ENCODE measurements at places on chromosomes 2 and 18. TPM values are rescaled to one million over a fixed set of nuclear protein-coding genes. Genes with fewer than 3 reads are reported as not detected.
A peak's percentile ranks its signal among the peaks of the same experiment; 100 is the strongest.

SLC4A3 gene
- total RNA-seq, result 3.0 TPM

GRP gene
- total RNA-seq, result not detected

DNAJC5G gene
- not detected for total RNA-seq

FEV gene
- not detected for total RNA-seq

SLC9A4 gene
- 0.08 TPM for total RNA-seq

ONECUT2 gene
- total RNA-seq, result under 0.01 TPM

IL1B gene
- 4.1 TPM for total RNA-seq

GTF3C2 gene
- 50.8 TPM for total RNA-seq

DSC2 gene
- total RNA-seq, result 434 TPM

CELF4 gene
- total RNA-seq, result not detected

- no peak for ATAC-seq
Measured at GRCh38 chr2:241818229-241818942, 9.4 kb downstream of the NEU4 start.

GRCh38 chr2:148560496-148560895 is 84.1 kb upstream of the EPC2 start:
- ATAC-seq, result no peak

DNA sequence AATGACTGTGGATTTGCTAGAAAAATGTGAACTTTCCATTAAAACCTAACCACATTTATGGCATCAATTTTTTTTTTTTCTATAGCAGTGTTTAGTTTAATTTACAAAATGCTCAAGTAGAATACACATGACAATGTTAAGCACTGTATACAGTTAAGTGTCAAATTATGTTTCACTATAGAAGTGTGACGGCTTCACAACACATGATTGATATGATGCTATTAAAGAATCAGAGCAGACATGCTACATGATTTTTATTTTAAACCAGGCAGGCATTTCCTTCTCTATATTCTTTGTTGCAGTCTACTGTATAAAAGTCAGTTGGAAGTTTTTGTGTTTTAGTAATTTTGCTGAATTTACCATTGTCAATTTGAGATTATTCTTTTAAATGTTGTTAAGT is 43.6 kb downstream of the PROKR1 start:
- ATAC-seq, result no peak

GRCh38 chr2:240989451-240990265 is 8.8 kb upstream of the SNED1 start:
- ATAC-seq, result peak; percentile 35

- peak; percentile 68 for ATAC-seq
Measured at GRCh38 chr18:57833441-57834101, 30.5 kb upstream of the ATP8B1 start.

DNA sequence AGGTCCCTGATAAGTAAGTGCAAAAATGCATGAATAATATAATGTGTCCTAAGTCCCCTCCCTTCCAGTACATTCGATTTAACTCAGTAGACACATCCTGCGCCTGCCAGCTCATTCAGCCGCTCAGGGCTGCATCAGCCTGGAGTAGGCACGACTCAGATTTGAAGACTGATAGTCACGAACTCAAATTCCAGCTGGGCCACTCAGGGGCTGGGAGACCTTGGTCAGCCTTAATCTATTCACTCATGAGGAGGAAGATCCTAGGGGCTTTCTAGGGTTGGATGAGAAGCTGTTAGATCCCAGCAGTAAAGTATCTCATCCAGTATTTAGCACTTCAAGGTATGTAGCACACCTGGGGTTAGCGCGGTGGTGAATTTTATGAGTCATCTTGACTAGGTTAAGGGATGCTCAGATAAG is 98.9 kb upstream of the ODC1 start:
- ATAC-seq, result no peak

DNA sequence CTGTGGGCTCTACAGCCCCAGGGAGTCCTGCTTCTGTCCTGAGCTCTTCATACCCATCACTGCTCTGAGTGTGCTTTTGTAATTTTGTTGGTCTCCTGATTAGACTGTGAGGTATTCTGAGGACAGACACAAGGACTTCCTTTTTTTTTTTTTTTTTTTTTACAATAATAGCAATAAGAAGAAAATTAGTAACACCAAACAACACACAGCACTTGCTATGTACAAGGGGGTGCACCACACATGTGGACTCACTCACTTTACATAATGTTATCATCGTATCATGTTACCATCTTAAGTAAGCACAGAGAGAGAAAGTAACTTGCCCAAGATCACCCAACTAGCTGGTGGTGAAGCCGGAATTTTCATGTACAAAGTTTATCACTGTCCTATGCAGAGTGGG is 34.6 kb downstream of the MBP start:
- ATAC-seq, result no peak

DNA sequence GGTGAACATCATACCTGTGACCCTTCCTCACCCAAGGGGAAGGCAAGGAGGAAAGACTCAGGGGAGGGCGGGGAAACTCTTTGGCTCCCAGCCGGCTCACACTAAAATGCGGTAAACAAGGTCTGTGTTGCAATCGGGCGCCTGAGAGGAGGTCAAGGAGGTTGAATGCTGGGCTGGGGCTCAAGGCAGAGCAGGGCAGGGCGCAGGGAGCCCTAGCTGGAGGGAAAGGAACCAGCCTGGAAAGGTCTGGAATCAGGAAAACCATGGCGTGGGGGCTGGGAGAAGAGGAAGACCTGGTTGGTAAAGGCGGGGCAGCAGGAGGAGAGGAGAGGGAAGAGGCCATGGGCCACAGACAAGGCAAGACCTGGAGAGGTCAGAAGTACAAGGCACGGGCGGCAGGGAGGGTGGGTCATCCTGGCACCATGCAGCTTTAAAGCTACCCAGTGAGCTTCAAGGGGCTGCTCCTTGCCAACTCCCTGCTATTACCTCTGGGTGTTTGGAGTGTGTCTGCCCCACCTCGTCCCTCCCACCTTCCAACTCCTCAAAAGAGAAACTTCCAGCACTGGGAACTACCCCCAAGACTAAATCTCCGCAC is 4.8 kb upstream of the TMEM37 start:
- ATAC-seq, result peak; percentile 35

- no peak for ATAC-seq
Measured at GRCh38 chr2:20281876-20282275, 56.9 kb upstream of the SDC1 start.

- no peak for ATAC-seq
Measured at GRCh38 chr2:3784731-3785130, 81.4 kb downstream of the DCDC2C start.

DNA sequence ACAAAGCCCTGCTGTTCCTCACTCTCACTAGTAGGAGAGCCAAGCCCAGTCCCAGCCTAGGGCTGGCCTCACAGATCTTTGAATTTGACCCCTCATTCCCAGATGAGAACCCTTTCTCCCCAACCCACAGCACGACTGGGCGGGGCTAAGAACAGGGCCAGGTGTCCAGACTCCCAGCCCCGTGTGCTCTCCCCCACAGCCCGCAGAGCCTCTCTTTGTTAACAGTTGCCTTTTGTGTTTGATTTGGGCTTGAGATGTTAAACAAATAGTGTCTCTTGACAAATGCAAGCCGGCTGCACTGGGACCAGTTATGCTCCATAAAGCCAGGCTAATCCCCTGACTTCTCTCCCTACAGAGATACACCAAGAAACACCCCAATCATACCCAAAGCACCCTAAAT is 4.7 kb upstream of the KCNK3 start:
- no peak for ATAC-seq

GRCh38 chr2:60523963-60524362 is 29.5 kb downstream of the BCL11A start:
- ATAC-seq, result no peak

GRCh38 chr2:211434773-211435172 is 878.4 kb downstream of the CPS1 start:
- ATAC-seq, result no peak

DNA sequence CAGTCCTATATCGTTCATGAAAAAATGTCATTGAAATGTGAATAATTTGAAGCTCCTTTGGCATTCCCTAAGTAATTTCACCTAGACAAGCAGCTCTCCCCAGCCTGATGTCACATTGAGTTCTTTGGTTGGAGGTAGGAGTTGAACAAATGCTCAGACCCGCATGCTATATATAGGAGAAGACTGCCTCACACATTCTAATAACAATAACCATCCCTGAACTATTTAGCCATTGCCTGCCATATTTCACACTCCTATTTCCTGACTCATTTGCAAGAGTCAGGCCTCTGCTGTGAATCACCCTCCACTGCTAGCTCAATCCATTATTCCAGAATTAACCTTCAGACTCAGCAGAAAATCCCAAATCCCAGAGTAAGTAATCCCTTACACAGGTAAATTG is 256.6 kb upstream of the ACVR2A start:
- ATAC-seq, result peak; percentile 66

DNA sequence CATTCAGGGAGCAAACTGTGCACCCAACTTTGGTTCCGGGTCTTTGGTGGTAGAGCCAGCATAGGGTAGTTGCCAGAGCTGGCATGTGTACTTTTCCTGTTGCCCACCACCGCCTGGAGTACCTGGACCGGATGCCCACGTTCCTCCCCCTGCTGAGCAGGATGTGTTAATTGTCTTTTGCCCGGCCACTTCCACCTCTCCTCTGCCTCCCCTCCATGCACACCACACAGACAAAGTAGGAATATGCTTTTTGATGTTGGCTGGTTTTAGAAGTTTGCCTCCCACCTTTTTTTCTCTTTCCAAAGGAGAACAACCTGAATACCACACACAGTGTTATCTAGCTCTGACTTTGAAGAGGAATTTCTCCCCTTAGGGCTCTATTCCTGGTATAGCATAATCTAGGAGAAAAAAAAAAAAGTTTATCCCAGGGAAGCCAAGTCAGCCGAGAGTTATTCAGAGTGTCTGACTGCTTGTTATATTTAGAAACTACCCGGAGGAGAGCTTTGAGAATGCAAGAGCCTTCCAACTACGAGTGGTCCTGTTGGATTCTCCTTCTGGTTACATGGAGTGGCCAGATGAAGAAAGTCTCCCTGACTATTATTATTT is 111.9 kb downstream of the SETBP1 start:
- ATAC-seq, result no peak

DNA sequence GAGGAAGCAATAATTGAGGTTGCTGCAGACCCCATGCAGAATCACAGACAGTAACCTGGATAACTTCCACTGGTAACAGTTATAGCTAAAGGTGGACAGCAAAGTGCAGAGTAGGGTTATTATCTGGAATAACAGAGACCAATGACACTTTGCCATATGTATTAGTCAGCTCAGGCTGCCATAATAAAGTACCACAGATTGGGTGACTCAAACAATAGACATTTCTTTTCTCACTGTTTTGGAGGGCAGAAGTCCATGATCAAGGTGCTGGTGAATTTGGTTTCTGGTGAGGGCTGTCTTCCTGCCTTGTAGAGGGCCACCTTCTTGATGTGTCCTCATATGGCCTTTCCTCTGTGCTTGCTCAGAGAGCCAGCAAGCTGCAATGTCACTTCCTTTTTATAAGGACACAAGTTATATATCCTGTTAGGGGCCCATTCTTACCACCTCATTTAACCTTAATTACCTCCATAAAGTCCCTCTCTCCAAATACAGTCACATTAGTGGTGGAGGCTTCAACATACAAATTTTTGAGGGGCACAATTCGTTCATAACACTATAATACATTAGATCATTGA is 191.0 kb upstream of the LRP1B start:
- no peak for ATAC-seq

DNA sequence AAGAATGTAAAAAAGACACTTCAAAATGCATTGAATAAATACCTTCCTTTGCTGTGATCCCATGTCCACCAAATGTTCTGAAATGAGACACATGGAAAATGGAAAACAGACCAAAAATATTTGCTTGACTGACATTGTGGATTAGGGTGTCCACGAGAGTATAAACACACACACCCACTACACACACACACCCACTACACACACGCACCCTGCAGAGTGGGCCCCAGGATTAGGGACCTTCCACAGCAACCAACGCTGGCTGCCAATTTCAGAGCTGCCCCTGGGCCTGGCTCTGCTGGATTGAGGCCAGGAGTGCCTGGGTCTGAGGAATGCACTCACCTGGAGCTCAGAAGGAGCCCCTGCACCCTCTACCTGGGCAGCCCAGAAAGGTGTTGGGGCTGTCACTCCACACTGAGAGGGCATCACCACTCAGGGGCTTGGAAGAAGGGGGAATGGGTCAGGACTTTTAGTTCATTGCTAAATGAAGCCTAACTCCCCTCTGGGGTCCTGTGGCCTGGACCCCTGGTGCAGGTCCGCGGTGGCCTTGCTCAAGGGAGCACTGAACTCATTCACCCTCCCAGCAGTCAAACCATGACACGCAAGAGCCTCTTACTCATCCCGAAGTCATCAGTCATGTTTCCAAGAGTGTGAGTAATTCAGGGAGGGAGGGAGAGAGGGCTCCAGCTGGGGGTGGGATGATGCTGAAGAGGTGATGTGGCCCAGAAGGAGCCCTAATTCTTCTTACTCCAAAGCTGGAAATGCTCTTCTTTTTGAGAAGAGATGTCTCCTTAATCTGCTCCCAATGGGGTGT is 50.2 kb upstream of the PLB1 start:
- peak; percentile 88 for ATAC-seq

DNA sequence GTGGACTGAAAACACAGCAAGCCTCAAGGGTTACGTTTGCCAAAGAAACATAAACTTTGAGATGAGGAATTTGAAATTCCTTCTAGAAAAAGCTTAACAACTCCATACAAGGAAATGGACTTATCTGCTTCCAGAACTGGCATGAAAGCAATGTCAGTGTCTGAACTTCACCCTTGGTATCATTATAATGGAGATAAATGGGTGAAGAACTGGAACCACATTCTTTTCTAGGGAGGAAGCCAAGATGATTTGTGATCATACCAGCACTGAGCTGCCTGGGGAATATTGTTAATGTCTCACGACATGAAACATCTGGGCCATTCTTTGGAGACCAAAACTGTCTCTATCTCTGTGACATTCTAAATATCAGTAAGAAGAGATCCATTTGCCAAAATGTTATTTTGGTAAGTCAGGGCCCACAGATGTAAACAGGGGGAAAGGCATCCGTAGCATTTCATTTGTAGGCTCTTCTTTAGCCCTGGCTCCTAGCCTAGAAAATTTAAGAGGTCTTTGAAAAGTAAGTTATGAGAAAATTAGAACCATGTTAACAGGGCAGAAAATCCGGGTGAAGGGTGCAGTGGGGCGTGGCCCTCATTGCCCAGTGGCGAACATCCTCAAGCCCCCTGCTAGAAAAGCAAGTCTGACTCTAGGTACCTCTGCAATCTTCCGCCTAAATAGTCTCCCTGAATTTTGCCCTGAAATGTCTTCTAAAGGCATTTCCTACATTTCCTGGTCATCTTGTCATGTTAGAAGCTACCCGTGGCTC is 295.3 kb upstream of the EPAS1 start:
- ATAC-seq, result no peak

DNA sequence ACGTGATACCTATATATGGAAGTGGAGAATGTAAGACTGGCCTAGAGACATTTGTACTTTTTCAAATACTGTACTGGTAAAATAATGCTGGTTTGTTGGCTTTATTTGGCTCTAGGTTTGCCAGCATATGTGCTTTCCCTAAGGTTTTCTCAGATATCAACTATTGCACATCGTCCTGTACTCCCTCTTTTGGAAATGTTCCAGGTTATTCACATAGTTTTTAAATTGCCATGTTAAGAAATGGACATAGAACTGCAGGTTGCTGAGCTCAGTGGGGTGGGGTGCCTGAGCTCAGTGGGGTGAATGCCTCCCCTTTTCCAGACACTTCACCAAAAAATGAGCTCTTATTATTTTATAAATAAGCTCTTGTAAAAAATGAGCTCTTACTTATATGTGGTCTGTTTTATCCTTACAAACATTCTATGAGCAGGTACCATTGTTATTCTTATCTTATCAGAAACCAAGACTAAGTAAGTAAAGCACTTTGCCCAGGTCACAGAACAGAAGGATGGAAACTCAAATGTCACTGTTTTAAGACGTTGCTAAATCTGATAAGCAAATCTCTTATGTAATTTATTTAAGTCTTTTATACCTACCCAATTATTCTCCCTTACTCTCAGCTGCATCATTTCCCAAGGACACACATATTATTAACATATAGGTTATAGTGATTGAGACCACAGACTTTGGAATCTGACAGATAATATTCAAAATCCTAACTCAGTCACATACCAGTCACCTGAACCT is 99.0 kb downstream of the CPS1 start:
- ATAC-seq, result no peak

Measured in esophagus mucosa (tissue), 1 donor.